Left ventricle myocardium superior (tissue), 1 donor: ENCODE measurements at places on chromosomes 5 and 9. TPM values are rescaled to one million over a fixed set of nuclear protein-coding genes. Genes with fewer than 3 reads are reported as not detected.

ANKHD1 gene
- 66.1 TPM for total RNA-seq

PALM2AKAP2 gene
- 76.1 TPM for total RNA-seq

GABRA6 gene
- total RNA-seq = not detected

FRRS1L gene
- total RNA-seq = 2.2 TPM

RNF44 gene
- 32.4 TPM for total RNA-seq
